Dermis blood vessel endothelial cell (primary cell): ENCODE measurements at places on chromosomes 12 and 14. TPM values are rescaled to one million over a fixed set of nuclear protein-coding genes. Genes with fewer than 3 reads are reported as not detected.

KRT72 gene
- not detected in 2 replicates for total RNA-seq

OR6C76 gene
- total RNA-seq, result not detected in 2 replicates

LTBR gene
- 46.4 and 74.0 TPM in 2 replicates for total RNA-seq

- no peak for DNase-seq
Measured at GRCh38 chr12:116263844-116264243, 13.6 kb downstream of the MED13L start.

GRCh38 chr14:49928015-49928414, 35.1 kb downstream of the ARF6 start:
- DNase-seq, result no peak
